ENCODE measurements at places on chromosomes 6 and 20. TPM values are rescaled to one million over a fixed set of nuclear protein-coding genes. Genes with fewer than 3 reads are reported as not detected.

OR2J3 gene
- not detected for polyA plus RNA-seq

FILIP1 gene
- not detected for polyA plus RNA-seq

DNA sequence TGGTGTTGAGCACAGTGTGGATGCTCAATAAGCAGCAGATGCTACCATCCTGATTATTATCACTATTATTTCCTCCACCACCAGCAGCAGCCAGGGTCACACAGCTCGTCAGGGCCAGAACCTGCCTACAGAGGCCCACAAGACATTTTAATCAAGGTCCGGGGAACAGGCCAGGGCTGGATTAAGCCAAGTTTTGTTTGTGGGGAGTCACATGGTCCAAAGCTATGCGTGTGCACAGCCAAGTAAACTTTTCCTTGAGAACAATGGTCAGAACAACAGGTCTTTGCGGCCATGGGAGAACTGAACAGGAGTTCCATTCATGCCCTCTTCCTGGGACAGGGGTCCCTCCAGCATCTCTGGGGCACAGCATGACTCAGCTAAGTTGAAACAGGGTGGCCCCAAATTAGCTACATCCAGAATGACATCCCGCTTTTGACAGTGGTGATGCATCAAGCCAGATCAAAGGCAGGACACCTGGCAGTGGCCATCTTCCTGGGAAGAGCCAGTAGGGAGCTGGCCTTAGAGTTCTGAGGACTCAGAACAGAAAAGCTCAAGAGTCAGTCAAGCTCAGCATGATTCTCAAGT lies 11.7 kb downstream of the SNTA1 start:
- no peak for DNase-seq

DNA sequence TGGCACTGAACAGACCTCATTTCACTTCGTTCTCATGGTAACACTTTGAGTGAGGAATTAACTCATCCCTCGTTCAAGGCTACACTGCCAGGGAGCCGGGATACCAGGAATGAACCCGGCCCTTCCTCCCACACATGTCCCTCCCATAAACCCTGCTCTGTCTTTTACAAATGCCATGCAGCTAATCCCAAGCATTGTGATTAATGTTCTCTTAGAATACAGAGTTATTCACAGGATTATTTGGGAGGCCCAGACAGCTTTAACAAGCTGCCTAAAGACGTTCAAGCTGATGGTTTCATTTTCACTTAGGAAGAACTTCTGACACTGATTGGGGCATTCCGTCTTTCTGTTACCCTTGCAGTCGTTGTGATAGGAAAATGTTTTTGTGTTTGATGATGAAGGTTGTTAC lies 42.5 kb upstream of the CD83 start:
- no peak for DNase-seq

DNA sequence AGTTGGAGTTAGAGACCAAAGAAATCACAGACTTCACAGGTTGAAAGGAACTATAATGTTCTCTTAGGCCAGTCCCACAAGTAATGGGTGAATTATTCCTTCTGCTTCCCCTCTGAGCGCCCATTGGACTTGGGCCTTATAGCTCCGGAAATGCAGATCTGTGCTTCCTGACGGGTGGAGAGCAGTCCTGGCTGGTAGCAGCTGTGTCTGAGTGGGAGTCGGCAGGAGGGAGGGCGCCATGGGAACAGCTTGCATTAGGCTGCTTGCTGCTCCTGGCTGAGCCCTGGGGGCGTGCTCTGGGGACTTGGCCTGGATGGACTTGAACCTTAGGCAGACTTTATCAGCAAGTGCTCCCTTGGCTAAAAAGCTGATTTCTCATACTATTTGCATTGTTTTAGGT lies 18.4 kb upstream of the NUP153 start:
- no peak for DNase-seq
